ENCODE measurements at places on chromosomes 7 and 10. TPM values are rescaled to one million over a fixed set of nuclear protein-coding genes. Genes with fewer than 3 reads are reported as not detected.

GRCh38 chr7:128431221-128431620, 21.4 kb upstream of the IMPDH1 start:
- H3K36me3 ChIP-seq = no peaks in the 10 kb centered on the region
- H3K27ac ChIP-seq = no peak overlapping the region
- no peak for DNase-seq

GRCh38 chr7:80653244-80653643, 14.8 kb downstream of the CD36 start:
- no peaks in the 10 kb centered on the region for H3K4me1 ChIP-seq
- no peak for DNase-seq
- H3K27ac ChIP-seq = no peak overlapping the region
- no peak overlapping the region for H3K4me3 ChIP-seq
- H3K27me3 ChIP-seq = no peaks in the 10 kb centered on the region

GRCh38 chr10:115866691-115867090, 406.3 kb downstream of the GFRA1 start:
- no peak for DNase-seq
- H3K27me3 ChIP-seq = no peaks in the 10 kb centered on the region
- no peaks in the 10 kb centered on the region for H3K4me1 ChIP-seq
- no peak overlapping the region for H3K27ac ChIP-seq
- H3K4me3 ChIP-seq = no peak overlapping the region

GRCh38 chr7:149007611-149008010, 20.7 kb downstream of the PDIA4 start:
- H3K4me1 ChIP-seq = peaks cover 3% of the 10 kb centered on the region
- H3K36me3 ChIP-seq = peaks cover 57% of the 10 kb centered on the region
- DNase-seq = no peak

DNA sequence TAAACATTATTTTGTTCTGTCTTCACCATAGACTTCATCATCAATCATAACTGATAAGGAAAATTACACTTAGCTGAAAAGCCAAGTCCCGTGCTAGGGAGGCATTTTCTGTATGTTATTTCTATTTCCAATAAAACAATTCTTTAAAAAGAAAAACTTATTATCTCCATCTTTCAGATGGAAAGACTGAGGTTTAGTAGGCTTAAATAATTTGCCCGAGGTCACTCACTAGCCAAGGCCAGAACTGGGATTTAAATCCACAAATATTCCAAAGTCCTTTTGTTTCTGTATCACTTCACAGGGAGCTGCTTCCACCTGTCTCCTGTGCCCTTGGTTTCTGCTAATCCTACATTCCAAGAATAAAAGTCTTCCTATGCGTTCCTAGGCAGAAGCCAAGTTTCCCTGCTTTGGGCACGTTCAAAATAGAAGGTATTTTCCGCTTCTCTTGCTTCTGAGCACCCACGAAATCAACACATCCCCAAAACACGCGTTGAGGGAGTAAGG, 732 bp downstream of the CPVL start:
- DNase-seq = no peak
- H3K27ac ChIP-seq = no peak overlapping the region
- no peak overlapping the region for H3K4me3 ChIP-seq
- no peaks in the 10 kb centered on the region for H3K36me3 ChIP-seq

GRCh38 chr7:117169907-117170306, 153.0 kb downstream of the WNT2 start:
- no peak overlapping the region for H3K27ac ChIP-seq
- H3K4me1 ChIP-seq = no peaks in the 10 kb centered on the region
- no peaks in the 10 kb centered on the region for H3K36me3 ChIP-seq
- no peak overlapping the region for H3K4me3 ChIP-seq

GRCh38 chr7:73960548-73960947, 67.4 kb upstream of the ELN start:
- DNase-seq = no peak
- H3K27me3 ChIP-seq = peaks cover 13% of the 10 kb centered on the region
- H3K36me3 ChIP-seq = no peaks in the 10 kb centered on the region
- H3K4me1 ChIP-seq = no peaks in the 10 kb centered on the region
- H3K4me3 ChIP-seq = no peak overlapping the region

DNA sequence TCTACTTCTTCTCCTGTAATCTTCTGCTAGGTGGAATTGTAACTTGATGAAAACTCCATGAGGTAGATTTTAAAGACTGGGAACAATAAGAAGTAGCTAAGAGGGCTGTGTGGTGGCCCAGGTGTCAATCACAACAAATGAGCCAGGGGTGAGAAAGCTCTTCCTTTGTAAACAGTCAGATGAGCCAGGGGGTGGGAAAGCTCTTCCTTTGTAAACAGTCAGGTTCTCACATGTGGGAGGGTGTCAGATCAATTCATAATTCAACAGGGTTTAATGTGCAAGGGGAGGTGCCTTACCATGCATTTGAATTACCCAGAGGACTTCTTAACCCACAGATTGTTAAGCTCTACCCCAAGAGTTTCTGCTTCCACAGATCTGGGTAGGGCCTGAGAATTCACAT, 312.4 kb upstream of the AUTS2 start:
- H3K27me3 ChIP-seq = no peaks in the 10 kb centered on the region
- H3K4me3 ChIP-seq = no peak overlapping the region
- H3K36me3 ChIP-seq = no peaks in the 10 kb centered on the region
- DNase-seq = no peak
- no peaks in the 10 kb centered on the region for H3K4me1 ChIP-seq
- H3K27ac ChIP-seq = no peak overlapping the region

- no peaks in the 10 kb centered on the region for H3K36me3 ChIP-seq
- H3K4me3 ChIP-seq = no peak overlapping the region
- H3K27me3 ChIP-seq = peaks cover 3% of the 10 kb centered on the region
- DNase-seq = no peak
- H3K27ac ChIP-seq = no peak overlapping the region
These were observed 145.0 kb downstream of the C7orf25 start for GRCh38 chr7:42766782-42767423.

- no peaks in the 10 kb centered on the region for H3K36me3 ChIP-seq
- H3K27ac ChIP-seq = no peak overlapping the region
- no peaks in the 10 kb centered on the region for H3K27me3 ChIP-seq
- DNase-seq = no peak
- no peaks in the 10 kb centered on the region for H3K4me1 ChIP-seq
- no peak overlapping the region for H3K4me3 ChIP-seq
These were observed 1031.7 kb downstream of the LRMDA start for GRCh38 chr10:76463111-76463510.

DNA sequence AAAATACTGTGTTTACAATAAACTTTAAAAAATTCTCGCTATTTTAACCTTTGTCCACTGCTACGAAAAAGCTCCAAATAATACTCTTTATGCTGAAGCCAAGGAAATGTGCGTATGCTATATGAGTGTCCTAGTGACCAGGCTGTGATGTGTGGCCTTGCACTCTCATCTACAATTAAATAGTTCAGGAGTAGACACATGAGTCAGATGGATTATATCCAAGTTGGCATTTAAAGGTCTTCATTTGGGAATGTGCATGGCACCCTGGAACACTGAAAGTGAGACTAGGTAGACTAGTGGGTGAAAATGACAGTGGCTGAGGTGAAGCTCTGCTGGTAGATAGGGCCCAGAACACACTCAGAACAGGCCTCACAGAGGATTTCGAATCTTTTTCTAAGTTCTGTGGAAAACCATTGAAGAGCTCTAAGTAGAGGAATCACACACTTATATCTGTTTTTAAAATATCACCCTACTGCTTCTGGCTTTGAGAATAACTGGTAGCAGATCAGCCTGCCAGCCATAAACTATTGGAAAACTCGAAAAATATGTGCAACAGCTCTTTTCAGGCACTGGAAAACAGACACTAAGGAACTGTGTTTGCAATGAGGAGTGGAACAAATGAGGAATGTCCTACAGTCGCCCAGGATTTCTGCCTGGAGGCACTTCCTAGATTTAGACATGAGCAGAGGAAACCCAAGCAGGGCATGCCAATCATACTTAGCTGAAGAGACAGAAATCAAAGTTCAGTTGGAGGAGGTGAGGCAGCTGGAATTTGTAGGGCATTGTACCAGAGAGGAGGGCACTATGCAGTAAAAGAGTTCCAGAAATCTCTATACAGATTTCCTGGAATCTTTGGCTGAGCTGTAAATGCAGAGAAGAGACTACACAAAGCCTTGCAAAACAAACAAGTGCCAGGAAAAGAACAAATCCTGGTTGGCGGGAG, 603.8 kb upstream of the LRRTM3 start:
- no peaks in the 10 kb centered on the region for H3K4me1 ChIP-seq
- H3K27ac ChIP-seq = no peak overlapping the region
- no peak for DNase-seq
- H3K4me3 ChIP-seq = no peak overlapping the region
- H3K27me3 ChIP-seq = no peaks in the 10 kb centered on the region

GRCh38 chr10:4127518-4128315, 342.7 kb upstream of the KLF6 start:
- H3K4me3 ChIP-seq = no peak overlapping the region
- no peaks in the 10 kb centered on the region for H3K27me3 ChIP-seq
- DNase-seq = no peak
- H3K36me3 ChIP-seq = peaks cover 50% of the 10 kb centered on the region
- H3K4me1 ChIP-seq = peaks cover 37% of the 10 kb centered on the region
- peak overlapping the region; percentile 41 for H3K27ac ChIP-seq

DNA sequence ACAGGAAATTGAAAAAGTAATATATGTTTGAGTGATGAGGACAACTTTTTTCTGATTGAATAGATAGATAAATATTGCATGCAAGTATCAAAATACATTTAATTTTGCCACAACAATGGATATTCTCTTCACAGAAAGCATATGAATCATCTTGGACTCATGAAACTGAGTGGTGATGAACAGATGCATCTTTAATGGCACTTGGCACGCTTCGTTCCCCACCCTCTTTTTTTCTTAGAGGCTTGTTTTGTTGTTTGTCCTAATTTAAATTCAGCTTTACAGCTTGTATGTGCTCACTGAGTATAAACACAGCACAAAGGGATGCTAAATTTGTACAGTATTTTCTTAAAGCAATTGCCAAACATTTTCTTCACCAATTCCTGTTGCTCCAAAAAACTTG, 145.0 kb upstream of the YAE1 start:
- H3K27me3 ChIP-seq = peaks cover 19% of the 10 kb centered on the region
- no peak overlapping the region for H3K27ac ChIP-seq
- DNase-seq = no peak
- H3K36me3 ChIP-seq = no peaks in the 10 kb centered on the region
- H3K4me3 ChIP-seq = no peak overlapping the region
- no peaks in the 10 kb centered on the region for H3K4me1 ChIP-seq

DNA sequence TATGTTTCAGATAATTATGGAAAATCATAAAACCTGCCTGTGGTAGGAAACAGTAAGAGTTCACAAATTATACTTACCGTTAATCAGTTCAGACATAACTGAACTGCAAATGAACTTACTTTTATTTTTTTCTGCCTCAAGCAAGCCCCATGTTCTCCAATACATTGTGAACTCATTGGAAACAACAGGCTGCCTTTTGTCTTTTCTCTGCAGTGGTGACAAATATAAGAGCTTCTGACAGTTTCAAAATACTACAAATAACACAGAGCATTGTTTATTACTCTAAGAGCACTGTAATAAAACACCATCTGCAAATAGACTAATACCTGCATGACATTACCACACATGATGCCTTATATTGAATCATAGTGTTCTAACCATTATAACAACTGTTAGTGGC, 94.0 kb upstream of the CDCA7L start:
- H3K4me1 ChIP-seq = no peaks in the 10 kb centered on the region
- no peak overlapping the region for H3K27ac ChIP-seq
- H3K36me3 ChIP-seq = no peaks in the 10 kb centered on the region
- peaks cover 13% of the 10 kb centered on the region for H3K27me3 ChIP-seq

Gene NFE2L3
- 10.4 TPM for total RNA-seq

DNA sequence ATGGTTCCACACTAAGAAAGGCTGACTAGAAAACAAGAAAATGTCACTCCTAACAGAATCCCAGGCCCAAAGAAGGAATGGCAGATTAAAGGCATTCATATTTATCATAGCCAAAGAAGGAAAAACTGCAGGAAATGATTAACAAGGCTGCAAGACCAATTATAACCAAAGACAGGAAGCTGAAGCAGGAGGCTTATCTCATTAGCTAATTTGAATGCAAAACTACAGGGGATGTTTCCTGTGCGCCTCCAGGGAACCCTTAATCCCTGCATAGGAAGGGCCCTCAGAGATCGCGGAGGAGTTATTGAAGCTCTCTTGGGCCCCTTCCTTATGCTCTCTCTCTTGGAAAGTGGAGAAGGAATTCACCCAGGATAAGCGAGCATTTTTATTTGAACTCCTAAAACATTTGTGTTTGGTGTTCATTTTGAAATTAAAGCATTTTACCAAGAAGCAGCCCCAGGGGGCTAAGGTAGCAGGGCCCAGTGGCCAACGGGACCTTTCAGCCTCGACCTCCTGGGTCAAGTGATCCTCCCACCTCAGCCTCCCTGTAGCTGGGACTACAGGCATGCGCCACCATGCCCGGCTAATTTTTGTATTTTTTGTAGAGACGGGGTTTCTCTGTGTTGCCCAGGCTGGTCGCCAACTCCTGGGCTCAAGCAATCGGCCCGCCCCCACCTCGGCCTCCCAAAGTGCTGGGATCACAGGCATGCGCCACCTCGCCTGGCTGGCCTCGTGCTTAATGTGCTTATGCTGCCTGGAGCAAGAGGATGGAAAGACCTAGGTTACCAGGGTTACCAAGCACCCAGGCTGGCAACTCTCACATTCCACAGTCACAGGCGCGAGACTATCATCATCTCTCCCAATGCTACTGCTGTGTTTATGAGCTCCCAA, 24.1 kb upstream of the PROSER2 start:
- DNase-seq = no peak
- no peaks in the 10 kb centered on the region for H3K36me3 ChIP-seq
- peaks cover 4% of the 10 kb centered on the region for H3K4me1 ChIP-seq
- H3K27me3 ChIP-seq = no peaks in the 10 kb centered on the region
- H3K27ac ChIP-seq = no peak overlapping the region

GRCh38 chr10:28975891-28976531, 298.7 kb downstream of the BAMBI start:
- no peaks in the 10 kb centered on the region for H3K4me1 ChIP-seq
- H3K36me3 ChIP-seq = no peaks in the 10 kb centered on the region
- DNase-seq = no peak
- H3K27ac ChIP-seq = no peak overlapping the region

DNA sequence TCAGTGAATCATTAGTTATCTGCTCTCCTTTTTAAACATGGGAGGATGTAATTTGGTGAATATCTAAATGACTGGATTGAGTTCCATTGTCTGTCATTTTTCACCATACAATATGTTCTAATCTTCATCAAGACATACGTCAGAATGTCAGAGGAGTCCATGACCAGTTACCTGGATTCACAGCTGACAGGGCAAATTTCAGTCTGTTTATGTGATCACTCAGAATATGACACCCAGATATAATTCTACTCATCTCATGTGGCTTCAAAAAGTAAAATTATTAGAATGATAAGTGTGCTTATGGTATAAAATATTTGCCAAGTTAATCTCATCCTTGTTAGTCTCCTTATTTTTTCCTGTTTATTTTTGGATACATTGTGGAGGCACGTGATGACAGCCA, 150.2 kb downstream of the CDC14C start:
- H3K36me3 ChIP-seq = no peaks in the 10 kb centered on the region
- H3K27ac ChIP-seq = no peak overlapping the region
- no peaks in the 10 kb centered on the region for H3K4me1 ChIP-seq
- no peak overlapping the region for H3K4me3 ChIP-seq
- H3K27me3 ChIP-seq = no peaks in the 10 kb centered on the region
- no peak for DNase-seq
